Suprapubic skin (tissue), 4 donors: ENCODE measurements at places on chromosomes 1 and 21.
A peak's percentile ranks its signal among the peaks of the same experiment; 100 is the strongest.

- H3K27me3 ChIP-seq, result no peaks in the 10 kb centered on the region
- no peak overlapping the region for H3K27ac ChIP-seq
- no peaks in the 10 kb centered on the region for H3K36me3 ChIP-seq
- H3K4me1 ChIP-seq, result no peaks in the 10 kb centered on the region
- DNase-seq, result no peak
- no peak overlapping the region for H3K4me3 ChIP-seq
Observed at GRCh38 chr1:229001467-229002011, 266.3 kb downstream of the RHOU start.

DNA sequence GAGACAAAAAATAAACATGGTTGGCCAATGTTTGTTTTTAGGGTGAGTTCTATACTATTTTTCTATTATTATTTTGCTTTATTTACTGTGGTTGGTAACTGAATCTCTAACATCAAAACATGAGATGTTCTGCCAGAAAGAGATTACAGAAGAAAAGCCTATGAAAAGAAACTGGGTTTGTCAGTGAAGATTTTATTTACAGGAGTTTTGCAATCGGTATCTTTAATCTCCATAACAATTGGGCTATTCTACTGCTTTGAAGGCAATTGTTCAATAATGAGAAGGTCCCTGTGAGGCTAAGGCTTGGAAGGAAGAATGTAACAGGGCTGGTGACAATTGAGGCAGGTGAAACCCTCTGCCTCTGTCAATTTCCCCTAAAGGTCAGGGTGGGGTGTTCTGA is 155.5 kb downstream of the CLIC6 start:
- no peak overlapping the region for H3K4me3 ChIP-seq
- H3K27ac ChIP-seq, result peak overlapping the region; percentile 68
- H3K4me1 ChIP-seq, result peaks cover 19% of the 10 kb centered on the region
- DNase-seq, result no peak

GRCh38 chr1:85413169-85413568 is 51.8 kb downstream of the DDAH1 start:
- H3K4me1 ChIP-seq, result peaks cover 4% of the 10 kb centered on the region
- H3K27ac ChIP-seq, result no peak overlapping the region

- no peaks in the 10 kb centered on the region for H3K4me1 ChIP-seq
- no peak overlapping the region for H3K4me3 ChIP-seq
- peaks cover 4% of the 10 kb centered on the region for H3K27me3 ChIP-seq
- no peak overlapping the region for H3K27ac ChIP-seq
Observed at GRCh38 chr1:30633294-30633693, 90.1 kb downstream of the MATN1 start.

GRCh38 chr1:209862391-209863356 is 34.9 kb downstream of the UTP25 start:
- no peak overlapping the region for H3K4me3 ChIP-seq
- no peaks in the 10 kb centered on the region for H3K36me3 ChIP-seq
- H3K27ac ChIP-seq, result no peak overlapping the region
- DNase-seq, result no peak

- H3K27me3 ChIP-seq, result no peaks in the 10 kb centered on the region
- DNase-seq, result no peak
- peaks cover 40% of the 10 kb centered on the region for H3K4me1 ChIP-seq
- no peaks in the 10 kb centered on the region for H3K36me3 ChIP-seq
- no peak overlapping the region for H3K27ac ChIP-seq
- H3K4me3 ChIP-seq, result no peak overlapping the region
Observed at GRCh38 chr1:94954263-94955220, 27.6 kb upstream of the CNN3 start.

DNA sequence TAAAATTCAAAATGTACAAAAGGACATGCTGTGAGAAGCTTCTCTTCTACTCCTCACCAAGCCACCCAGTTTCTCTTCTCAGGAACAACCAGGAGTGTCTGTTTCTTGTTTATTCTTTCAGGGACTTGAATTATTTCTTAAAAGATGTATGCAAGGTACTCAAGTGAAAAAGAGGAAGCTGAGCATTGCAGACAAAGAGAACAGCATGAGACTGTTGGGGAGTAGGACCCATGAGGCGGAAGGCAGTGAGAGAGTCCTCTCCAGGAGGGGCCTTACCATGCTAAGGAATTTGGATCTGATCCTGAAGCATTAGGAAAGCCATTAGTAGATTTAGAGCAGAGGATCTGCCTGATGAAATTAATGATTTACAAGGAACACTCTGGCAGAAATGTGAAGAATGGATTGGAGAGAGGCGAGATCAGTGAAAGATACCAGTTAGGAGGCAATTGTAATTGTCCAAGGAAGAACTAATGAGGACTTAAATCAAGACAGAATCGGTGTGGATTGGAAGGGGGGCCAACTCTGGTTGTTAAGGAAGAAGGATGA is 14.7 kb upstream of the SSX2IP start:
- no peaks in the 10 kb centered on the region for H3K36me3 ChIP-seq
- no peaks in the 10 kb centered on the region for H3K4me1 ChIP-seq
- no peak overlapping the region for H3K4me3 ChIP-seq
- no peaks in the 10 kb centered on the region for H3K27me3 ChIP-seq
- DNase-seq, result no peak

GRCh38 chr1:214327514-214327913 is 46.6 kb downstream of the SMYD2 start:
- H3K27ac ChIP-seq, result no peak overlapping the region
- no peak overlapping the region for H3K4me3 ChIP-seq
- no peaks in the 10 kb centered on the region for H3K27me3 ChIP-seq
- peaks cover 32% of the 10 kb centered on the region for H3K4me1 ChIP-seq
- H3K36me3 ChIP-seq, result peaks cover 5% of the 10 kb centered on the region
- no peak for DNase-seq

GRCh38 chr21:44065428-44065827 is 41.8 kb upstream of the PWP2 start:
- H3K27ac ChIP-seq, result no peak overlapping the region
- H3K27me3 ChIP-seq, result no peaks in the 10 kb centered on the region
- peak; percentile 19 for DNase-seq
- no peaks in the 10 kb centered on the region for H3K4me1 ChIP-seq
- H3K36me3 ChIP-seq, result peaks cover 70% of the 10 kb centered on the region
- H3K4me3 ChIP-seq, result no peak overlapping the region

GRCh38 chr1:230270559-230271281 is 155.4 kb downstream of the PGBD5 start:
- peak; percentile 48 for DNase-seq
- peaks cover 8% of the 10 kb centered on the region for H3K4me1 ChIP-seq
- no peaks in the 10 kb centered on the region for H3K27me3 ChIP-seq
- H3K36me3 ChIP-seq, result peaks cover 54% of the 10 kb centered on the region

GRCh38 chr1:51525295-51525694 is 6.2 kb upstream of the EPS15 start:
- H3K4me1 ChIP-seq, result peaks cover 7% of the 10 kb centered on the region
- H3K36me3 ChIP-seq, result no peaks in the 10 kb centered on the region
- H3K27ac ChIP-seq, result no peak overlapping the region
- no peaks in the 10 kb centered on the region for H3K27me3 ChIP-seq
- no peak for DNase-seq
- no peak overlapping the region for H3K4me3 ChIP-seq

- no peaks in the 10 kb centered on the region for H3K27me3 ChIP-seq
- no peaks in the 10 kb centered on the region for H3K4me1 ChIP-seq
- no peak overlapping the region for H3K27ac ChIP-seq
- no peaks in the 10 kb centered on the region for H3K36me3 ChIP-seq
Observed at GRCh38 chr1:113660088-113660487, 99.2 kb downstream of the PHTF1 start.

DNA sequence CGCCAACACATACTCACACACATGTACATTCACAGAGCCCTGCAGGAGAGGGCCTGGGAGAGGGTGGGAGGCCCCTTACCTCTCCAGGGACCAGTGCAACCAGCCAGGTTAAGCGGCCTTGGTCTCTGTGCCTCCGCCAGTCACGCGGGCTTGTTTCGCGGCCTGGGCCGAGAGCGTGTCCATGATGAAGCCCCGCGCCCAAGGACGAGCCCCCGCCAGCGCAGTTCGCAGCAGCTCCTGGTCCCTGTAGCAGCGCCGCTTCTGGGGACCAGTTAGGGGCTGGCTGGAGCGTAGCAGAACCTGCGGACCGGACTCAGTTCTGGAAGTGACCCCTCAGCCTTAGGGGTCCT is 7.3 kb upstream of the FAM167B start:
- peak overlapping the region; percentile 59 for H3K27ac ChIP-seq
- DNase-seq, result no peak
- H3K27me3 ChIP-seq, result no peaks in the 10 kb centered on the region
- H3K36me3 ChIP-seq, result peaks cover 7% of the 10 kb centered on the region
- H3K4me1 ChIP-seq, result peaks cover 32% of the 10 kb centered on the region
- H3K4me3 ChIP-seq, result peak overlapping the region; percentile 54

DNA sequence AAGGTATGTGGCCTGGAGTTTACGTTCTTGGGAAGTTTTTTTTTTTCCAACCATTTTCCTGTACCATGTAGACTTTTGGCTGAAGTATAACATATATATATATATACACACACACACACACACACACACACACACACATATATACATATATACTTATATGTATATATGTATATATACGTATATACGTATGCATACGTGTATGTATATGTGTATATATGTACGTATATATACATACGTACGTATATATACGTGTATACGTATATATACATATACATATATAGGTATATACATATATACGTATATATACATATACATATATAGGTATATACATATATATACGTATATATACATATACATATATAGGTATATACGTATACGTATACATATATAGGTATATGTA is 18.9 kb downstream of the CR1 start:
- no peaks in the 10 kb centered on the region for H3K27me3 ChIP-seq
- no peak overlapping the region for H3K4me3 ChIP-seq
- no peak for DNase-seq

DNA sequence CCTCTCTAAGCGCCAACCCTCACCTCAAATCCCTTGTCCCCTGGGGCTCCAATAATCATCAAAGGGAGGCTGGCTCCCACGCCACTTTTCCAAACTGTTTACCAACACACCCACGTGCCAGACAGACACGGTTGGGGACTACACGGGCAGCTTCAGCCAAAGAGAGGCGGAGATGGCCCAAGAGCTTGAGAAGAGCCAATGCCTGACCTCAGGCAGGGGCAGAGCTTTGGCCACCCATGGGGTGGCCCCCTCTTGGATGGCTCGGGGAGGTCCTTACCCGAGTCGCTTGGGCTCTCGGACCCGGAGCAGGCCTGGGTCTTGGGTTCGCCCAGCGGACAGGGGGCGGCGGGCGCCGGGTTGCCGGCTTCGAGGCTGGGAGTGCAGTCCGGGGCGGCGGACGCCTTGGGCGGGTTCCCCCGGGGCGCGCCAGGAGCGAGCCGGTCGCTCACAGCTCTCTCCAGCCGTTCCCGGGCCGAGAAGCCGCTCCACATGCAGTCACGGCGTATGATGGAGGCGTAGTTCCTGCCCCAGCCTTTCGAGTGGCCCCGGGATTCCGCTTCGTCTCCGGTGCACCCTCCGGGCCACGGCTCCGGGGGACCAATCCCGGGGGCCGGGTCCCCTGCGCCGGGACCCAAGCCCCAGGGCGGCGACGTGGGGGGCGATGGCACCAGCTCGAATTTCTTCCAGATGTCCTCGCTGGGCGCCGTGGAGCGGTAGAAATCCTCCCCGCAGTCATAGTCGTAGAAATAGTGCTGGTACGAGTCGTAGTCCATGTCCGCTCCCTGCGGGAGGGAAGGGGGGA is 854 bp downstream of the MYCL start:
- peaks cover 38% of the 10 kb centered on the region for H3K27me3 ChIP-seq
- peak overlapping the region; percentile 77 for H3K27ac ChIP-seq
- H3K4me1 ChIP-seq, result peaks cover 35% of the 10 kb centered on the region
- no peaks in the 10 kb centered on the region for H3K36me3 ChIP-seq

- H3K27me3 ChIP-seq, result no peaks in the 10 kb centered on the region
- peak overlapping the region; percentile 88 for H3K4me3 ChIP-seq
- H3K36me3 ChIP-seq, result peaks cover 34% of the 10 kb centered on the region
- peaks cover 27% of the 10 kb centered on the region for H3K4me1 ChIP-seq
- peak overlapping the region; percentile 96 for H3K27ac ChIP-seq
- DNase-seq, result no peak
Observed at GRCh38 chr1:44632598-44632997, 41.7 kb downstream of the TMEM53 start.

DNA sequence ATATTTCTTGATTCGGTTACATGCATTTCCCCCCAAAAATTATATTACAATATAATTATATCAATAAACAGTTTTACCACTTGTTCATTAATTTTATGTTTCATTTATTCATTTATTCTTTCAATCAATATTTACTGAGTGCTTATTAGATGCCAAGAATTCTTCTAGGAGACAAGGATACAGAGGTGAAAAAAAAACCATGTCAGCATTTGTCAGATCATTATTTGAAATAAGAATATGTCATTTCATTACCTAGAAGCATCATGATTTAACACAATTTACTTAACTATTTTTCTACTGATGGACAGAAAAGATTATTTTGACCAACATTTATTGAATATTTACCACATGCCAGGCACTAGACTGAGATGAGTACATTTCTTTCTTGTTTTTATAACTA is 512.7 kb downstream of the LMO4 start:
- no peak overlapping the region for H3K4me3 ChIP-seq
- H3K27me3 ChIP-seq, result no peaks in the 10 kb centered on the region
- DNase-seq, result no peak
- H3K27ac ChIP-seq, result no peak overlapping the region
- H3K36me3 ChIP-seq, result no peaks in the 10 kb centered on the region

GRCh38 chr1:245155272-245156040 is 671 bp downstream of the KIF26B start:
- H3K36me3 ChIP-seq, result no peaks in the 10 kb centered on the region
- H3K4me1 ChIP-seq, result peaks cover 43% of the 10 kb centered on the region
- DNase-seq, result no peak
- H3K27ac ChIP-seq, result no peak overlapping the region
- peak overlapping the region; percentile 67 for H3K4me3 ChIP-seq
- peaks cover 43% of the 10 kb centered on the region for H3K27me3 ChIP-seq

- H3K27ac ChIP-seq, result no peak overlapping the region
- peaks cover 41% of the 10 kb centered on the region for H3K4me1 ChIP-seq
- H3K27me3 ChIP-seq, result no peaks in the 10 kb centered on the region
- no peak for DNase-seq
- no peaks in the 10 kb centered on the region for H3K36me3 ChIP-seq
- no peak overlapping the region for H3K4me3 ChIP-seq
Observed at GRCh38 chr1:32242341-32242851, 4.6 kb upstream of the FAM167B start.

GRCh38 chr1:57536749-57537423 is 113.0 kb upstream of the DAB1 start:
- no peak overlapping the region for H3K4me3 ChIP-seq
- H3K36me3 ChIP-seq, result no peaks in the 10 kb centered on the region
- no peaks in the 10 kb centered on the region for H3K4me1 ChIP-seq
- H3K27ac ChIP-seq, result no peak overlapping the region

GRCh38 chr21:36203603-36203889 is 46.9 kb downstream of the DOP1B start:
- H3K36me3 ChIP-seq, result peaks cover 11% of the 10 kb centered on the region
- H3K4me1 ChIP-seq, result peaks cover 10% of the 10 kb centered on the region
- no peaks in the 10 kb centered on the region for H3K27me3 ChIP-seq
- no peak overlapping the region for H3K4me3 ChIP-seq

DNA sequence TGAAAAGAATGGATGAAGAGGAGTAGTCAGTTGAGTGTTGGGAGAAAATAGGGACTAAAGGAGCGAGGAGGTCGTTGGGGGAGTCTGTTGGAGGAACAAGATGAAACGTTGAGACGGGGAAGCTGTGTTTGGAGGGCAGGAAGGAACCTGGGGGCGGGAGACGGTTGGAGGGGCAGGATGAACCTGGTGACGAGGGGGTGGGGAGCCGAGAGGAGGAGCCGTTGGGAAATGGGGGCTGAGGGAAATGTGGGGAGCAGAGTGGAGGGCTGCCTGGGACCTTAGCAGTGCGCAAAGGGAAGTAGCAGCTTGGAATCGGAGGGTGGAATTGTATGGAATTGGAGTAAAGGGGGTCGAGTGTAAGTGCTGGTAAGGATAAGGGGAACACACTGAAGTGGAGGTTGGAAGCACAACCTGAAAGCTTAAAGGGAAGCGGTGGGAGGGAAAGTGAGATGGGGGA is 630 bp downstream of the MTF2 start:
- no peaks in the 10 kb centered on the region for H3K27me3 ChIP-seq
- peak overlapping the region; percentile 70 for H3K4me3 ChIP-seq
- peak overlapping the region; percentile 85 for H3K27ac ChIP-seq
- DNase-seq, result peak; percentile 62
